Left ventricle myocardium superior (tissue), 1 donor: ENCODE measurements at places on chromosomes 7 and 10. TPM values are rescaled to one million over a fixed set of nuclear protein-coding genes. Genes with fewer than 3 reads are reported as not detected.

DNA sequence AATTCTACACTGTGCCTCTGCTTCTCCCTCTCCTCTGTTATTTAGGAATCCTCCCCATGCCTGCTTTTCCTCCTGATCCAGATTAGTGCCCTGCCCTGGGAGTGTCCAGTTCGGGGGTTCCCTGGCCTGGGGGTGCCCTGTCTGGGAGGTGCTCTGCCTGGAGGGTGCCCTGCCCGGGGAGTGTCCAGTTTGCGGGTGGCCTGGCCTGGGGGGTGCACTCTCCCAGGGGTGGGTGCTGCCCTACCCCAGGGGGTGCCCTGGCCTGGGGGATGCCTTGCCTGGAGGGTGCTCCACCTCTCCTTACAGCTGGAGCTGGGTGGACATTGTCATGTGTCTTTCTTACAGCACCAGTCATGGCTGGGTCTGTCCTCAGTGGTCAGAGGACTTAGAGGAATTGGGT is 20.2 kb downstream of the RAMP3 start:
- peak; percentile 7 for DNase-seq

The UCMA gene
- total RNA-seq: not detected

The AEBP1 gene
- total RNA-seq: 18.4 TPM

DNA sequence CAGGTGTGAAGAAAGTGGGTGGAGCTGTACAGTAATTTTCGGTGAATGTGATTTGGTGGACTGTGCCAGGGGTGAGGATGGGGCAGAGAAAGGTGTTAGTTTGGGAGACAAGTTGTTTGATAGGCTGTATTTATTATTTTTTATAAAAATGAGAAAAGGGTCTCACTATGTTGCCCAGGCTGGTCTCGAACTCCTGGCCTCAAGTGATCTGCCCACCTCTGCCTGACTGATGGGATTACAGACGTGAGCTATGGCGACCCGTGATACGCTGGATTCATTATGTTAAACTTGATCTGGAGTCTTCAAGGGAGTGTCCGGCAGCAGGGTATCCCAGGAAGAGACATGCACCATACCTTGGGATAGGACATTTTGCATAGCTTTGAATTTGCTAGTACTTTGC is 1.3 kb downstream of the KAT6B start:
- DNase-seq: no peak

- DNase-seq: no peak
These were observed 185.0 kb upstream of the TMEM196 start for GRCh38 chr7:19958309-19958896.

DNA sequence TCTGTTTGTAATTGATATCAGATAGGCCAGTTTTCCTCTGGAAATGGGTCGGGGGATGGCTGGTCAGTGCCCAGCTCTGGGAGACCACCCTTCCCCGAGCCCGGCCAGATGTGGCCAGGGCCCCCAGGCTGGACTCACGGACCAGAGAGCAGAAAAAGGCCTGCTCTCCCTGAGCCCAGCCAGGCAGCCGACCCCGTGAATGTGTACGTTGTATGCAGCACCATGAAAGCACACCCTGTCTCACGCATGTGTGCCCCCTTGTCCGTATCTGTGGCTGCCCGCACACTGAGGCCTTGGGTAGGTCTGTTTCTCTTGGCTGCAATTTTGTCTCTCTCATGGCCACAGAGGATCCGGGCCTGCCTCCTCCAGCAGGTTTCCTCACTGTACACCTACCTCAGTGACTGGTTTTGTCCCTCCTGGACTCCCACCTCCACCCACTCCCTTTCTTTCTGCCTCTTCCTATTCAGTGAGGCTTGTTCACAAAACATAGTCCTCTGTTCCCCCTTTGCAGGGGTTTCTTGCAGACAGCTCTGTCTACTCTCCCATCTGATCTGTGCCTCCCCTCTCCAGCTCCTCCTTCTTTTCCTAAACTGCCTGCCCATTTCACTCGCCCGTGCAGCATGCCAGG is 23.6 kb upstream of the ANKRD2 start:
- DNase-seq: no peak

GRCh38 chr10:498760-499435 is 190.6 kb downstream of the DIP2C start:
- DNase-seq: no peak
